Foreskin keratinocyte (primary cell): ENCODE measurements at places on chromosomes 11 and 22. TPM values are rescaled to one million over a fixed set of nuclear protein-coding genes. Genes with fewer than 3 reads are reported as not detected.

KRTAP5-7 gene
- not detected in 2 replicates for total RNA-seq

ADORA2A gene
- total RNA-seq, result 0.25 and 0.44 TPM in 2 replicates

ZNF408 gene
- total RNA-seq, result 9.5 and 10.0 TPM in 2 replicates

OR52I2 gene
- total RNA-seq, result not detected in 2 replicates

TTLL1 gene
- total RNA-seq, result 1.8 and 2.3 TPM in 2 replicates

CREB3L1 gene
- 0.35 and 0.88 TPM in 2 replicates for total RNA-seq

TYR gene
- 0.04 and 0.20 TPM in 2 replicates for total RNA-seq

YPEL4 gene
- not detected in 2 replicates for total RNA-seq

DNA sequence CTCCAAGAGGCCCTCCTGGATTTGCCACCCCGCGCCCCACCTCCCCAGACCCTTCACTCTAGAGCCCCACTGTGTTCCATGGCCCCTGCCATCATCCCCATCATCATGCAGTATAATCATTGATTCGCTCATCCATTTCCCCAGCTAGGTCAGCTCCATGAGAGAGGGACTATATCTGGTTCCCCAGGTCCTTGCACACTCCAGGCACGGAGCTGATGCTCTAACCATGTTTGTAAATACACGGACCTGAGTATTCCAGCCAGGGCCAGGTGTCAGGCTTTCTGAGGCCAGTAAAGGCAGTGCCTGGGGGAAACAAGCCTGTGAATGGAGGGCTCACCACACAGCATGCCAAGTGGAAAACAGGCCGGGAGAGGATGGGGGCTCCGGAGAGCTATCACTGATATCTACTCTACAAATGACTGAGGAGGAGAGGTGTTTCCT lies 27.1 kb upstream of the OAF start:
- DNase-seq, result no peak

- no peak for DNase-seq
Observed at GRCh38 chr11:126434950-126435335, 79.5 kb downstream of the ST3GAL4 start.

- no peak for DNase-seq
Observed at GRCh38 chr11:9765320-9766101, 101.6 kb downstream of the SWAP70 start.

DNA sequence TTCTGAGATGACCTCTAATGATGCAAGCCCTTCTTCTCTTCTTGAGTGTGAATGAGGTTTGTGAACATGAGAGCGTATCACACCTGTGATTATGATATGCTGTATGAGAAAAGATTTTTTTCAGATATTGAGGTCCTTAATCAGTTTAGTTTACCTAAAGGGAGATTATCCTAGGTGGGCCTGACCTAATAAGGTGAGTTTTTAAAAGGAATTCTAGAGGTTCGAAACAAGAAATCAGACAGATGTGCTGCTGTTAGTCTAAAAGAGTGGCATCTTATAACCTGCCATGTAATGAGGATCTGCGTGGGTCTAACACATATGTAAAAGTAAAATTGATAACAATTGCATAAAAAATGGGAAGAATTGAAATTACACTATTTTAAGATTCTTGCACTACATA lies 33.8 kb downstream of the MSANTD4 start:
- DNase-seq, result no peak

DNA sequence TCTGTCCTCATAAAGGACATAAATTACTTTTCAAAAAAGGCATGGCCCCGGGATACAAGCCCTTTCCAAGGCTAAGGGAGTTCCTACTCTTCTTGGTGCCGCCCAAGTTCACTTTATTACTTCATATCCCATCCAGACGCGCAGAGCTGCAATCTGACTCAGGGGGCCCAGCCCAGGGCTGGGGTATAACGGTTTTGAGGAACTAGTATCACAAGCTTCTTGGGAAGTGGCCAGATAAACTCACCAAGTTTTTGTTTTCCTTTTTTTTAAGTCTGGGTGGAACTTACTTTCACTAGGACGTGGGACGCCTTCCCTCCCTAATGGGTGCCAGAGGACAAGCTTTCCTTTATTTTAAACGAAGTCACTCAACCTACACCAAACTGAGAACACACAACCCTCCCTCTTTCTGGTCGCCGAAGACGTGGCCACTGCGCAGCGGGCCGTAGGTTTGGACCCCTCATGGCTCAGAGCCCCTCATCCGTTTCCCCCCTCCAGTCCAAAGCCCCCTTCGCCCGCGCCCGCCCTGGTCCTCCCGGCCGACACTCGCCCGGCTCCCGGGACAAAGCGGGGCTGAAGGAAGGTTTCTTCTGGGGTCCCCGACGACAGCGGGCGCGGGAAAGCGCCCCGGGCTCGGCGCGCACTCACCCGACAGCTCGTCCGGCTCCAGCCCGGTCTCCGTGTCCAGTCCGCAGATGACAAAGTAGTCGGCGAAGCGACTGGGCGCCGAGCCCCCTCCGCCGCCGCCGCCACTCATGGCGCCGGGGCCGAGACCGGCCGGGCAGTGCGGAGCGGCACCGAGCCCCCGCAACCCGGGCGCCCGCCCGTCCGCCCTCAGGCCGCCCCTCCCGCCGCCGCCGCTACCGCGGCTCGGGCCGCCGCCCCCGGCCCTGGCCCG lies 587 bp downstream of the DENND5A start:
- DNase-seq, result peak; percentile 66

- no peak for DNase-seq
Observed at GRCh38 chr11:75533896-75534258, 8.1 kb upstream of the GDPD5 start.

DNA sequence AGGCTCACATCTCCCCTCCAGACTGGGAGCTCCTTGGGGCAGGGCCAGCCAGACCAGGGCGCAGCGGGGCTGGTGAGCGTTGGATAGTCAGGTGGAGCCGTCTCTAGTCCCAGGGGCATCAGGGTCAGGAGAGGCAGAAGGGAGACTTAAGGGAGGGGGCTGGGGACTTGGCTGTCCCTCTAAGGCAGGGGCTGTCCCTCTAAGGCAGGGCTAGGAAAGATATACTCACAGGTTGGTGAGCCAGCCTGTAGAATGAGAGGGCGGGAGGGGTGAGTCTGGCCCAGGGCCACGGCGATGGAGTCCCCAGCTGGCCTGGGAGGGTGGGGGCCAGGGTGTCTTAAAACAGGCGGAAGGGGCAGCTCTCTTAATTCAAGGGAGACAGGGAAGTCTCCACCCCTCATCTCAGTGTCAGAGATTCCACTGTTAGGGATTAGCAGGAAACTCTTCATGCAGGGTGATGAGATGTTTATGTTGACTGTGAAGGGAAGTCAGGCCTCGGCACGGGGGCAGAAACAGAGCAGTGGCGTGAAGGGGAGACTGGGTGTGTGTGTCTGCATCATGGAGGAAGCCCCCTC lies 11.3 kb downstream of the P2RY2 start:
- DNase-seq, result no peak

- DNase-seq, result no peak
Observed at GRCh38 chr11:69573761-69574607, 67.0 kb upstream of the CCND1 start.

DNA sequence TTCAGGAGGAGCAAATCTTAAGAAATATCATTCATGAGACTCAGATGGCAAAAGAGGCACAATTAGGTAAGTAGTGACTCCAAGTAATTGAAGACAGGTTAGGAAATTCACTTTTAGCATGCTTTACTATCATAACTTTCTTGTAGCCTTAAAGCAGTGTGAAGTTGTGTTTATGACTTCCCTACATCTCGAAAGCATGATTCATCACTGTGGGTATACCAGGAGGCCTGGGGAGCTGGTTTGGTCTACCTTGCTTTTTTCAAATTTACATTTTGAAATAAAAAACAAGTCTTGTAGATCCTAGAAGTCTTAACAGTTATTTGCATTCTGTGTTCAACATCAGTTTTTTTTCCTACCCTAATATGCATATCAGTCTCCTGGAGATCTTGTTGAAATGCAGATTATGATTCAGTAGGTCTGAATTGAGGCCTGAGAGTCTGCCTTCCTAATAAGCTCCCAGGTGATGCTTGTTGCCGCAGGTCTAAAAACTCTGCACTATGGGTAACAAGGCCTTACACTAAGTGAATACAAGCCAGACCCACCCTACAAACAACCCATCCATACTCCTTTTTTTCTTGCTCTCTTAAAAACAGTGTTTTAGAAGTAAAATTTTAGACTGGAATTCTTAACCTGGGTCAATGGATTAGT lies 41.4 kb downstream of the TTC17 start:
- no peak for DNase-seq

- DNase-seq, result peak; percentile 61
Observed at GRCh38 chr11:72238040-72238450, 5.9 kb downstream of the PHOX2A start.

DNA sequence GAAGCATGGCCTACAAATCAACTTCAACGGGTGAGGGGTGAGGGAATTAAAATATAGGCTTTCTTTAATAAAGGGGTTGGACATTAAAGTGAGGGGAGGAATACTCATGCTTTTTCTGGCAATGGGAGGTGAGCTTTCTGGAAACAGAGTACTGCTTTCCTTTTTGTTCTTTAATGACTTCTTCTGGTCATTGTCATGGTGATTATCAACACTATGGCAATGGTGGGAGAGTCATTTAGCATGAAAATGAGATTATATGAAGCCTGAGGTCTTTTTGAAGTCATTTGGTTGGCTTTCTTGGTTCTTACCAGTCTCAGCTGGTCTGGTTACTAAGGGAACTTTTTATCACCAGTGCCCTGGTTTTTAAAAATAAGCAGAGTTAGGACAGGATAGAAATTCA lies 475.8 kb upstream of the LRRC4C start:
- no peak for DNase-seq

DNA sequence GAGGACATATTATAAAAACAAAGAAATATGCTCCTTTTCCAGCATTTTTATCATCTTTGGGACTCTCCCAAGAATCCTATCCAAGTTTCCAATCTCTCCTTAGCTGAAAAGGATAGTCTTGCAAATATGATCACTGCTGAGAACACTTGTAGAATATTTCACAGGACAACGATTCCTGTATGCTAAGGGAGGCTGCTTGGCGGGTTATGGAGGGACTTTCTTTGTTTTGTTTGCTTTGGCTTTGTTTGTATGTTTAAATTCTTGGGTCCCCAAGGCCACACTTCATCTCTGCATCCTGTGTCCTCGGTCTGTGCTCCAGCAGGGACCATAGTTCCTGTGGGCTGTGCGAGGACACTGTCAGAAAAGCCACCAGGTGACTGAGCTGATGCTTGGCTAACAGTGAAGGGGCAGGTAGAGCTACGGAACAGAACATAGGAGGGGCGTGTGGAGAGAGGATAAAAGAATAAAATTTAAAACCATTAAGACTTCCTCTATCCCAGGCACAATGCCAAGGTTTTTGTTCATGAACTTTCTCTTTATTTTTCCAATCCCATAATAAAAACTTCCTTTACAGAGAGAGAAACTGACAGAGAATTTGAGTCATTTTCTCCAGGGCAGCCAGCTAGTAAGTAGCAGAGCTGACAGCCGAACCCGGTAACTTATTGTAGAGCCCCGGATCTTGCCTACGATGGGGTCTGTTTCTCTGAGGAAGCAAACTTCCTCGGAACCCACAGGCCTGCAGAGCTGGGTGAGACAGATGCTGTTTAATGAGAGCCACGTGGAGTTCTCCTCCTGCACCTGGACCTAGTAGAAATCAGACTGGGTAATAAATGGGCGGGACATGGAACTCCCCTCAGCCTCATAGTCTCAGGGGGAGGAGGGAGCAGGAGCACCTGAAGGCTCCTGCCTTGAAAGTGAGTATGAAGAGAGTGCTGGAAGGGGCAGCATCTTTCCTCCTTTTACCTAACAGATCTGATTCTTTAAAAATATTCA lies at the start of gene IZUMO1R:
TSS of gene IZUMO1R (plus strand) at position 615 of the 993 bp plus-strand sequence. CDS start 1,057 bp downstream, outside the sequence.
- DNase-seq, result no peak

DNA sequence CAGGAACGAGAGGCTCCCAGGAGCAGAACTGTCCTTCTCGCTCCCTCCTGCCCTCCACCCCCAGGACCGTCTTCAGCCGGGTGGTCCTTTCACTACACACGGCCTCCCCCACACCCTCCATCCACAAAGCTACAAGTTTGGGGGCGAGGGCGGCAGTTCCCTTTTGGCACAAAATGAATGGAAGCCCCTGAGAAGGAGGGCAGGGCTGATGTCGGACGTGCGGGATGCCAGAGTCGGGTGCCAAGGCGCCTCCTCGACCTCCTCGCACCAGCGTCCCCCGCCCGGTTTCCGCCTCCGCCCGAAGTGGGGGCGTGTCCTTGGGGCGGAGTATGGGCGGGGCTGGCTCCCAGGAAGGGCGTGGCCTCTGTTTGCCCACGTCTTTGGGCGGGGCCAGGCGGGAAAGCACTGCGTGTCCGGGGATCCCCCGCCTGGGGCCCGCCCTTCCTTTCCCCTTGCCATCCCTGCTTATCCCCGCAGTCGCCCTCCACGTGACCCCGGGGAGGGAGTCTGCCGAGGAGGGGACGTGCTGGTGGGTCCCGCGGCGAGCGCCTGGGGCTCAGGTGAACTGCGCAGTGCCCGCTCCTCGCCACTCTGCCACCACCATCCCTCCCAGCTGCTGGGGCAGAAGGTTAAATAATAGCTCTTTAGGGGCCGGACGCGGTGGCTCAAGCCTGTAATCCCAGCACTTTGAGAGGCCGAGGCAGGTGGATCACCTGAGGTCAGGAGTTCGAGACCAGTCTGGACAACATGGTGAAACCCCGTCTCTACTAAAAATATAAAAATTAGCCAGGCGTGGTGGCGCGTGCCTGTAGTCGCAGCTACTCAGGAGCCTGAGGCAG lies 937 bp upstream of the EFEMP2 start:
- DNase-seq, result peak; percentile 77

DNA sequence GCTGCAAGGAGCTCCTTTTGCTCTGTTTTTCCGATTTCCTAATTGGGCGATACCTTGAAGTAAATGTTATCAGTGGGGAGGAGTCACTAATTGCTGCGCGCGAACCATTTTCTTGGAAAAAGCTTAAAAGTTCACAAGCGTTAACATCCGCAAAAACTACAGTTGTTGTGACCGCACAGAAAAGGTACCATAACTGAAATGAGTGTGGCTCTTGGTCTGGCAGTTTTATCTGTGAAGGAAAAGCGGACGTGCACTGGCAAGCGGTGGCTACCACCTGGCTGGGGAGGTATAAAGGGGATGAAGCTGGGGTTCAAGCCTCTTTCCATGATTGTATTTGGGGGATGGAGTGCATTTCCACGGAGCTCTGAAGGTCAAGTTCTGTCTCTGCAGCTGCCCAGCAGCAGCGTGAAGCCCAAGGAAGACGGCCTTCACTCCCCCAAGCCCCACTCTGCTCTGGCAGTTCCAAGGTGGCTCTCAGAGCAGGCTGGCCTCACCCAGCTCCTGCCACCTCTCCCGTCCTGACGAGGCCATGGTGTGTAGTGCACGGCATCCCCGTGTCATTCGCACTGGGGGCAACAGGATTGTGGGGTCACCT lies 27.5 kb downstream of the MOV10L1 start:
- DNase-seq, result no peak

DNA sequence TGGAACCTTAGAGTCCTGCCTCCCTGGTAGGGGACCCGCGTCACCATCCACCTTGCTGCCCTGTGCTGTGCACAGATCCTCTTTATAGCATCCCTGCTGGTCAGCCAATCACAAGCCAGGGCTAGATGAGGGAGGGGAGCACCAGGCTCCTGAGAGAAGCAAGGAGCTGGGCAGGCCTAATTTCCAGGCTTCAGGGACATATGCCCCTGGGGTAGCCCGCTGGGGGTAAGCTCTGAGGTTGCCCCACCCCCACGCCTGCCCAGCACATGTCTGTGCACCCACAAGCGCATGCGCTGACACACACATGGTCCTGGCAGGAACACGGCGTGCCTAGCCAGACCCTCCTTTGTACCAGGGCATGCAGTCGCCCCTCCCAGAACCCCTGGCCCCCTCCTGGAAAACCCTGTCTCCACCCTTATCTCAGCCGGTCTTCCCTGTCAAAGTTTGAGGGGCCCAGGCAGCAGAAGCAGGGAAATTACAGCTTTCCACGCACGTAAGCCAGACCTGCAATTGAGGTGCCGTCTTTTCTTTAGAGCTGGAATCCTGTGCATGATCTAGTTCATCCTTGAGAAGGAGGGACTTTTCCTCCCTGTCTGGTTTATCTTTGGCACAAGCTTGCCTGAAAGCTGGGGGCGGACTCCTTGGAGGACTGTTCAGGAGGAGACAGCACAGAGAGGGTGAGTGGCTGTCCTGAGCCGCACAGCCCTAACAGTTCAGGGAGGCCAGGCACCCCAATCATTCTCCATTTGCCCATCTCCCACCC lies 2.1 kb downstream of the SSTR3 start:
- no peak for DNase-seq
